ENCODE measurements at places on chromosomes 13 and 19.

GRCh38 chr13:46667687-46668281, 114.8 kb downstream of the LRCH1 start:
- no peak for DNase-seq

GRCh38 chr19:40274585-40275544, 10.3 kb downstream of the AKT2 start:
- DNase-seq = no peak

GRCh38 chr19:34793565-34793964, 20.6 kb upstream of the ZNF599 start:
- no peak for DNase-seq

DNA sequence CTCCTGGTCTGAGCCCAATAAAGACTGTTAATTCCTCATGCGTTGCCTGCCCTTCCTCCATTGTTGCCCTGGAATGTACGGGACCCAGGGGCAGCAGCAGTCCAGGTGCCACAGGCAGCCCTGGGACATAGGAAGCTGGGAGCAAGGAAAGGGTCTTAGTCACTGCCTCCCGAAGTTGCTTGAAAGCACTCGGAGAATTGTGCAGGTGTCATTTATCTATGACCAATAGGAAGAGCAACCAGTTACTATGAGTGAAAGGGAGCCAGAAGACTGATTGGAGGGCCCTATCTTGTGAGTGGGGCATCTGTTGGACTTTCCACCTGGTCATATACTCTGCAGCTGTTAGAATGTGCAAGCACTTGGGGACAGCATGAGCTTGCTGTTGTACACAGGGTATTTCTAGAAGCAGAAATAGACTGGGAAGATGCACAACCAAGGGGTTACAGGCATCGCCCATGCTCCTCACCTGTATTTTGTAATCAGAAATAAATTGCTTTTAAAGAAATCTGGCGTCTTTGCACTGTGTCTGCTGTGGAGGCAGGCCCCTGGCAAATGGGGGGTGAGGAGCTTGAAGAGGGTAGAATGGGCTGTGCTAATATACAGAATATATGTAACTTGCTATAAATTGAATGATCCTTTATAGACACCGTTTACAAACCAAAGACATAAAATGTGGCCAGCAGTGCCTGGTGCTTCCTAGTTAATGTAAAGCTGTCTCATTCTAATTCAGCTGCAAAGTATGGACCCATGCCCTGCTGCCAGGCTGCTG, 4.2 kb upstream of the RPS11 start:
- no peak for DNase-seq

DNA sequence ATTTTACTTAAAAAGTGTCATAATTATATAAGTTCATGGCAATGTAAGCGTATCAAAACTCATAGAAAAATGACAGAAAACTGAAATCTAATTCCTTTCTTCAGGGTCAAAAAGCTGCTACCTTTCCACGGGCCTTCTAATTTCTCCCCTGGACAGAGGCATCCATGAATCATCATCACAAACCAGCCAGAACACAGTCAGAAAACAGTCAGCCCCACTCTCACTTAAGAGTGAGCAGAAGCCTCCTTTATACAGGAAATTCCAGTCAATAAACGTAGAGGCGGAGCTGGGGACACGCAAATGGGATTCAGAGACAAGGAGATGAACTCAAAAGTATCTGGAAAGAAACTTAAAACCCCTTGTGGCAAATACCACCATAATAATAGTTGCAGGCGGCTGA, 54.2 kb upstream of the ABCC4 start:
- DNase-seq = no peak

DNA sequence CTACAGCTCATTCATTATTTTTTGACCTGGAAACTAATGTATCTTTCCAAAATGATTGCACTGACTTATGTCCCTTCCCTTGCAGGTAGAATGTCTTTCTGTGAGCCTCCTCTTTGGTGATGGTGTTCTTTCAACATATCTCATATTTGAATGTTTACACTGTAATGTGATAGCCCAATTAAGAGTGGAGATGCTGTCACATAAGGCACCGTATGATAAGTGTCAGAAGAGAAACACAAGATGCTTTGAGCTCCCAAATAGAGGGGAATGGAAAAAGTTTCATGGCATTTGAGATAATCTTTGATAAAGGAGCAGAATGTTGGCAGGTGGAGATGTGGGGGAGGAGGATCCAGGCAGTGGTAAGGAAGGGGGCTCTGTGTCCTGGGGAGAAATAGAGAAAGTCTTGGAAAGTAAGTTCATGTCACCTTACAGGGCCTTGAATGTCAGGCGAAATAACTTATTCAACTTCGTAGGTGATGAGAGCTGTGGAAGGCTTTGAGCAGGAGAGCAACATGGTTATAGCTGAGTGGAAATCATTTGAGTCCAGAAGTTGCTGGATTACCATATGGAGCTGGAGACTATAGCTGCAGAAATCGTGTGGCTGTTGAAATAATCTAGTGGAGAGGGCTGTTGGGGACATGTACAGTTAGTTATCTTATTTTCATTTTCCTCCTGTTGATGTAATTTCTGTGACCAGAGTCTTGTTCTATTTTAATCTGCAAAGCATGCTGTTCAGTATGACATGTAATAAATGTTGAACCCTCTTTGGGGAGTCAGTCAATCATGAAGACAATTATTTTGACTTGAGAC, 10.3 kb upstream of the RNF113B start:
- DNase-seq = no peak

- DNase-seq = no peak
Observed at GRCh38 chr19:58318297-58318696, 8.5 kb upstream of the ZSCAN22 start.

DNA sequence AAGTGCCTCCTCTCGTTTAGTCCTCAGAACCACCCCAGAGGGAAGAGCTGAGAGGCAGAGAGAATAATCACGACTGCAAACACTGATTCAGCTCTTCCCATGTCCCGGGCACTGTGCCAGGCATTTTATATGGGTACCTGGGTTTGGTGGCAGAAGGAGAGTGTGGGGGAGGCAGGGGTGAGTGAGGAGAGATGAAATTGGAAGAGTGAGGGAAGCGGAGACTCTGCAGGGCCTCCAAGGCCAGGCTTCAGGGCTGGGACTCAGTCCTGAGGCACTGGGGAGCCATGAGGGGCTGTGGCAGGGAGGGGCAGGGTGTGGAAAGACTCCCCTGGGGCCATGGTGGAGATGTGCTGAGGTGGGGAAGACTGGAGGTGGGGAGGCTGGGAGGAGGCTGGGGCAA, 8.7 kb downstream of the SYNGR4 start:
- DNase-seq = no peak

DNA sequence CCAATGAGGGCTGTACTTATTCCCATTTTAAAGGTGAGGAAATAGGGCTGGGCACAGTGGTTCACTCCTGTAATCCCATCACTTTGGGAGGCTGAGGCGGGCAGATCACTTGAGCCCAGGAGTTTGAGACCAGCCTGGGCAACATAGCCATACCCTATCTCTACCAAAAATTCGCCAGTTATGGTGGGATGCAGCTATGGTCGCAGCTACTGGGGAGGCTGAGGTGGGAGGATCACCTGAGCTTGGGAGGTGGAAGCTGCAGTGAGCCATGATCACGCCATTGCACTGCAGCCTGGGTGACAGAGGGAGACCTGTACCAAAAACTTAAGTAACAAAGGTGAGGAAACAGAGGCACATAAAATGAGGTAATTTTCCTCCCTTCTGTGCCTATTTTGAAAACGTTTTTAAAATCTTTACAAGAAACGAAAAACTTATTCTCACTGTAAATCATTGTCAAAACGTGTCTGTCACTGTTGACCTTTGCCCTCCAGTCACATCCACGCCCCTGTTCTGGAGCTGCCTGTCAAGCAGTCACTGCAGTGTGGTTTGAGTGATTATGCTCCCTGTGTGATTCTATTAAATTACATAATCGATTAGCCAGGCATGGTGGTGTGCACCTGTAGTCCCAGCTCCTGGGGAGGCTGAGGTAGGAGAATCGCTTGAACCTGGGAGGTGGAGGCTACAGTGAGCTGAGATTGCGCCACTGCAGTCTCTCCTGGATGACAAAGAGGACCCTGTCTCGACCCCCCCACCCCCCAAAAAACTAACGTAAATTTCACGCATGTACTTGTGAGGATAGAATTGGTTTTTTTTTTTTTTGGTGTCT, 12.5 kb downstream of the NOP53 start:
- no peak for DNase-seq
